Activated CD8-positive, alpha-beta memory T cell treated with anti-CD3 and anti-CD28 coated beads for 1 hour (primary cell): ENCODE measurements at places on chromosomes 3 and 15.

DNA sequence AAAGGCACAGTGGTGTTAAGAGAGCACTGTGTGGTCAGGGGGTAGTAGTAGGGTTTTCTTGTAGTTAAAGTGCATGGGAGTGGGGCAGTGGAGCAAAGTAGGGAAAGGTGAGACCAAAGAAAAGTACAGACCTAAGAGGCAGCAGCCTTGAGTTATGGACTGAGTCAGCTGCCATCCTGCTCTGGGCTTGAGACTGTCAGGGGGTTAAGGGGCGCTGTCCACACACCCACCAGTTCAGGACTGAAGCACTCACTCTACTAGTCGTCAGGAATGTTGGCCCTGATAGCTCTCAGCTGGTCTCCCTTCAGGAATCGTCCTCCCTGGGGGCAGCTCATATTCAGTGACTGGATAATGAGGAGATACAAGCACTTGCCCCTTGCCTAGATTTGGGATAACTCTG, 7.9 kb downstream of the CCR4 start:
- DNase-seq = no peak

- DNase-seq = no peak
Observed at GRCh38 chr15:91849180-91849579, 4.3 kb upstream of the SLCO3A1 start.

DNA sequence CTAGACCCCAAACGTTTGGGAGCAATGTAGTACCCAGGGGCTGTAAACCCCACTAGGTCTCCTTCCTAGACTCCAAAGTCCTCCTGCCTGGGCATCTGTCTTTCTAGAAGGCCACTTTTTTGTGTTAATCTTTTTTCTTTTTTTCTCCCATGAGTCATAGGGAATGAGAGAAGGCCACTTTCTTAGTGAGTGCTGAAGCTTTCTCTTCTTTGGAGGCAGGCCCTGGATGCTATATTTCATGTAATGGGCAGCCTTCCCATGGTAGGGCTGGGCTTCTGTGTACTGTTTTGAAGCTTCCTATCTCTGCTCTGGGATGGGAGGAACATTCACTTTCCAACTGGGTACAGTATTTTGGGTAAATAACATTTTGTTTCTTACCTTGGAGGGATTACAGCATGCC, 15.2 kb upstream of the RTP2 start:
- no peak for DNase-seq

DNA sequence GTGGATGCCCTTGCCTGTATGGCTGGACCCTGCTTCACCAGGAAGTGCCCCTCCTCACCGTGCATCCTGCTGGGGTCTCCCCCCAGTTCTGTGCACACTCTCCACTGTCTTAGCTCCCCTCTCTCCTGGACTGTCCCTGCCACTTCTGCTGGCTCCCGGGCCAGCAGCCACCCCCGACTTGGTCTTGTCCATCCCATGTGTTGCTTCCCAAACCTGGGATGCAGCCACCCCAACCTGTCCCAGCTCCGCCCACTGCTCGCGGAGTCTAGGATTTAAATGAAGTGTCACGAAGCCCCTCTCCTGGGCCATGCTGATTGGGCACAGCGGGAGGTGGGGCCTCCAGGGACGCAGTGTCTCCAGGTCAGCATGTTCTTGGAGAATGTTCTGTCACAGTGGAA, 48.5 kb downstream of the PLXNA1 start:
- no peak for DNase-seq

DNA sequence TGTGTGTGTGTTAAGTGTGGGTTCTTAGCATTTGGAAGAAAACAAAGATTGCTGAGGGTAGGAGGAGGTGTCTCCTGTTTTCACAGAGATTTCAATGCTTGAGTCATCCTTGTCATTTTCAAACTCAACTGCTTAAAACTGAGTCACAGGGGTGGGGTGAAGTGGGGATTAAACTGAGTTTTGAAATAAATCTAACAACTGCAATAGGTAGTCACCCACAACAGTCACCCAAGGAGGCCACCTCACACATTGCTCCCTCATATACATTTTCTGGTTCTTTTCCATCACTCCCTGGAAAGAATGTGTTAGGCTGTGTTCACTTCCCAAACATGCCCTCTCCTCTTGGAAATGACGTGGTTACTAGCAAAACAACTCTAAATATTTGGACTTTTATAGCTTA, 187.7 kb upstream of the CMC1 start:
- no peak for DNase-seq

DNA sequence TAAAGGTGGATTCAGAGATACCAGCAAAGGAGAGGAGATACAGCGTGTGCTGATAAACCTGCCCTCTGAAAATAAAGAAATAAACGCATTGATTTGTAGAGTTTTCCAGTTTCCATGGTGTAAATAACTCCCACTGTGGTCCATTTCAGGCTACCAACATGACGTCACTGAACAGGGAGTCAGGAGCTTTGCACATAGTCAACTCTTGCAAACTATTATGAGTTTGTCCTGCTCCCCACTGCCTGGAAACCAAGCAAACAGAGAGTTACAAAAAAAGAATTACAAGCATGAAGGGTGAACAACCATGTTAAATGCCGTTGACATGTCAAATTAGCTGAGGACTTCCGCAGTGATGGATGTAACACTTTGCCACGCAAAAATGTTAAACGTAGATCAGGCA, 70.4 kb upstream of the GATA2 start:
- no peak for DNase-seq

GRCh38 chr3:133119176-133119575, 81.0 kb downstream of the TMEM108 start:
- DNase-seq = no peak

DNA sequence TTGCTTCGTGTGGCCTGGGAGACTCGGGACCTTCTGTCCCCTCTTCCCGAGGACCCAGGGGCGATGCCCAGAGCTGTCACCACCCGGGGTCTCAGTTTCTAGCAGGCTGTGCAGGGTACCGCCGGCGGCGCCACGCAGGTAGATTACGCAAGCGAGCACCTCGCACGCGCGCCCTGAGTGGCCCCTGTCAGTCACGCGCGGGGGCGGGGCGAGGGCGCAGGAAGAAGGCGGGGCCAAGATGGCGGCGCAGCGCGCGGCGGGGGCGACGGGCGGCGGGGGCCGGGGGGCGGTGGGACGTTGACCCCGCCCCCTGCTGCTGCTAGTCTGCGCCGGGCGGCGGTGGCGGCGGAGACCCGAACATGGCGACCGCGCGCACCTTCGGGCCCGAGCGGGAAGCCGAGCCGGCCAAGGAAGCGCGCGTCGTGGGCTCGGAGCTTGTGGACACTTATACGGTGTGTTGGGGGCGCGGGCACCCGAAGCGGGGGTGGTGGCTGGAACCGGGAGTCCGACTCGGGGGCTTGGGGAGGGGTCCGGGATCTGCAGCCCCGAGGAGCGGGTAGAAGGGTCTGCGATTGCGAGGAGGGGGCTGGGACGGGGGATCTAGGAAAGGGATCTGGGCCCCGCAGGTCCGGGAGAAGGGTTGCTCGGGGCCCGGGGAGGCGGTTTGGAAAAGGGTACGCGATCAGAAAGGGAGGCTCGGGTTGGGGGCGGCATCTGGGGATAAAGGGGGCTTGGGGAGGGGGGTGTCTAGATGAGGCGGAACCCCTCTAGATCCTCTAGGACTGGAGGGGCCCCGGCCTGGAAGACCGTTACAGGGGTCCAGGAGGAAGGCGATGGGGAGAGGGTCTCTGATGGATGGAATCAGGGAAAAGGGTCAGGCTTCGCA, at the start of gene NISCH:
NISCH (plus strand) TSS at position 322 of the 886 bp plus-strand sequence; CDS start at position 360, 38 bp downstream.
- peak; percentile 97 for DNase-seq

DNA sequence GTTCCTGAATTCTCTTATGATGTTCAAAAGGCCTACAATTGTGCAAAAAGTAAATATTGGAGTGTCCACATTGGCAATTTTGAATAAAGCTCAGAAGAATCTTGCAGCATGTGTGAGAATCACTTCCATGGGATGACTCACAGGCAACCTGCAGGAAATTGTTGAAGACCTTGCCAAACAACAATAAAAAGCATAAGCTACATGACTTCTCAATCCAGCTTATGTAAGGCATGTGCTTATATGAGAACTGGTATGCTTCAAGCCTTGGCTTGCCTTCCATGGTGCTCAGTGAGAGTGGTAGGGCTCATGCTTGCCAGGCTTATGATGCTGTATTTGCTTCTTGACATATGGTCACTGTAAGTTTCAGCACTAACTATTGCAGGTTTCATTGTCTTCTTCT, 18.4 kb upstream of the BCHE start:
- DNase-seq = no peak

DNA sequence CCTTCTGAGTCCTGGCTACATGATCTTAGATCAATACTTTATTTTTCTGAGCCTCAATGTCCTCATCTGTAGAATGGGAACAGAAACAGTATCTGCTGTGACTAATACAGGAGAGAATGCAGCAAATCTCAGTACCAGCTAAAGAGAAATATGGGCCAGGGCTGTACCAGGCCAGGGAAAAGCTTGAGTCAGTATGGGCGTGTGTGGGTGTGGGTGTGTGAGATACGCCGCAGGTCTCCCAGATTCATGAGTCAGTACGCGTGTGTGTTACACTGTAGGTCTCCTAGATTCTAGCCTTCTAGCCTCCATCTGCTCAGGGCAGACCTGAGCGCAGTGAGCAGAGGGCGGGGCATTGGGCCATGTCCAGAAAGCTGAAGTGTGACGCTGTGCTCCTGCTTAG, 15.2 kb downstream of the GNAI2 start:
- no peak for DNase-seq
